ENCODE measurements at places on chromosomes 6 and 20.

- peak; percentile 26 for DNase-seq
These were observed 123.2 kb downstream of the GPX5 start for GRCh38 chr6:28648878-28649375.

- DNase-seq: no peak
These were observed 228.7 kb upstream of the RREB1 start for GRCh38 chr6:6878887-6879585.

DNA sequence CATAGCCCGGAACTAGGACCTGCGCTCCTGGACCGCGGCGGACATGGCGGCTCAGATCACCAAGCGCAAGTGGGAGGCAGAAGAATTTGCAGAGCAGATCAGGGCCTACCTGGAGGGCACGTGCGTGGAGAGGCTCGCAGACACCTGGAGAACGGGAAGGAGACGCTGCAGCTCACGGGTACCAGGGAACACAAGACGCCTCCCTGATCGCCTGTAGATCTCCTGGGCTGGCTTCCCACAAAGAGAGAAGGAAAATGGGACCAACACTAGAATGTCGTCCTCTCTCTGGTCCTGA lies 15.1 kb upstream of the HLA-A start:
- DNase-seq: no peak

DNA sequence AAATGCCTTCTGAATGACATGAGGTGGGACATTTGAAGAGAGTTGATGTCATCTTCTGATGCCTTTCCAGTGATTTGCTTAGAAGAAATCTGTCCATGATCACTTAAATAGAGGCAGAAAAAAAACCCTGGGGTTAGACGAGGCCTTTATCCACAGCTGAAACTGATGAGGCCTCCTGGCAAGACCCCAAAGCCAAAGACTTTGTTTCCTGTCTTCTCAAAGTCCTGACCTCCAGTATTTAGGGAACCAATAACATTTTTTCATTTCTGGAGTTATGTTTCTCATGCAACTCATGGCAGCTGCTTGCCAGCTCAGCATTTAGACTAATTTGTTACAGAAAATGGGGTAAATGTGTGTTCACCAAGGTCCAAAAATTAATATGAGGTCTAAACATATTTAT lies 248.0 kb upstream of the PRDM1 start:
- DNase-seq: no peak

- DNase-seq: no peak
These were observed 163.5 kb upstream of the TOP1 start for GRCh38 chr20:40865095-40865494.

DNA sequence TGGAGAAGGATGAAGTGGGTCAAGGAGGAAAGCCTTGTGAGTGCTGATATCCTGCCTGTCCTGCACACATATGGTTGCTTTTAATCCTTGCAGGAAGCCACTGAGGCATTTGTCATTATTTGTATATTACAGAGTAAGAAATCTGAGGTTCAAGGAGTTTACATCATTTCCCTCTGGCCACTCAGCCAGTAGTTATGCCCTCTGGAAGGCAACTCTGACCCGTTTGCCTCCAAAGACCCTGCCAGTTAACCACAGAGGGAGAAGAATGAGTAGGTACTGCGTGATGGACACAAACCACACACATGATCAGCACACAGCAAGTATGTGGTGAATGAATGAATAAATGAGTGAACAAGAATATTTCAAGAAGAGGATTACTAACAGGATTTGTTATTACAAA lies 7.9 kb upstream of the FAM210B start:
- DNase-seq: no peak

- no peak for DNase-seq
These were observed 434.4 kb downstream of the HAO1 start for GRCh38 chr20:7505835-7506221.

DNA sequence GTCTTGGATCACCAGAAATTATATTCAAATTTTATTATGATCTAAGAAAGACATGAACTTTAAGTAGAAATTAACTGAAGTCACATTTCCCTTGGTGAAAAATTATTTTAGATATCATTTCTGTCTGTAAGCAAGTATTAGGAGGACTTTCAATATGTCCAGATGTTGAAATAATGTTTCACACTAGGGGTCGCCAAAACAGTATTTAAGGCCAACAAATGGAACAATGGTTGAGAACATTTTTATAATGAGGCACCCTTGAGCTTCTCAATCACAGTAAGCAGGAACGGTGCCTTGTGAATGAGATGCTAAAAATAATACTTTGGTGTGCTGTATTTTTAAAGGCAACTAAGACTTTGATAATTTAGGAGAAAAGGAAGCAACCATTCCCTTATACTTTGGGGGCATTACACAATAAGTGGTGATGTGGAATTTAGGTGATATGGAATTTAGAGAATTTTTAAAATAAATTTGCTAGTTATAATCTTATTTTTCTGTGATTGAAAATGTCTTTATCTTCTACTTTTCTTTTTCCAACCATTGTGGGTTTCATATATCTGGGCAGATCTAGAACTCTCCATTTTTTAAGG lies 9.6 kb upstream of the SF3B5 start:
- DNase-seq: peak; percentile 51

DNA sequence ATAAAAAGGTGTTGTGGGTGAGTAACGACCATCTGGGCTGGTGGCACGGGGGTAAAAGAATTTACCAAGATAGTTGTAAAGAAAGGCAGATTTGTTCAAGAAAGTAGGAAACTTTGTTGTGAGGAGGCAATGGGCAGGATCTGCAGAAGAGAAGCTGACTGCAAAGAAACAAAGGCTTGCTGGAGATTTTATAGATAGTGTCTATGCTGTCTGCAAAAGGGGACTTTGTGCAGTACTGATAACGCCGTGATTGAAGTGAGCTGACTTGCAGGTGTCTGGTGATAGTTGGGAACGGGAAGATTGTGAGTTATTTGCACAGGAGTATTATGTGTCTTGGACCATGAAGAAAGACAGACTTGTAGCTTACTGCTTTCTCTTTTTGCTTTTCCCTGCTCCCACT lies 36.8 kb upstream of the GSTA3 start:
- DNase-seq: no peak

DNA sequence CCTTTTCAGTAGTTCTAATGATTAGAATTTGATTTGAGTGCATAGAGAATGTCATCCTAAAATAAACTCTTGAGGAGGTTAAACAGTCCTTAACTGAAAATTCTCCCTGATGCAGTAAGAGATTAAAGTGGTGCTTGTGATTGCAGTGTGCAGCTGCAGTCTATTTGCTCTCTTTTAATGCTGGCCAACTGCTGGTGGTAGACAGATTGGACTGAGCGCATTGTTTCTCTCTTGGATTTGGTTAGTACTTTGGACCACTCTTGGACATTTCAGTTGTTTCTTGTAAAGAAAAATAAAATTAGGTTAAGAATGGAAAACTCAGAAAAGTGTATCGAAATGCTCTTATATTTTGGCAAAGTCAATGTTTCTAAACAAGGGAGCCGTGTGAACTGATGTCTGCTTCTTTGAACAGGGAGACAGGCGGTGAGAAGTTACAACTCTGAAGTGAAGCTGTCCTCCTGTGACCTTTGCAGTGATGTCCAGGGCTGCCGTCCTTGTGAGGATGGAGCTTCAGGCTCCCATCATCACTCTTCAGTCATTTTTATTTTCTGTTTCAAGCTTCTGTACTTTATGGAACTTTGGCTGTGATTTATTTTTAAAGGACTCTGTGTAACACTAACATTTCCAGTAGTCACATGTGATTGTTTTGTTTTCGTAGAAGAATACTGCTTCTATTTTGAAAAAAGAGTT lies 127.2 kb downstream of the CD109 start:
- DNase-seq: no peak

DNA sequence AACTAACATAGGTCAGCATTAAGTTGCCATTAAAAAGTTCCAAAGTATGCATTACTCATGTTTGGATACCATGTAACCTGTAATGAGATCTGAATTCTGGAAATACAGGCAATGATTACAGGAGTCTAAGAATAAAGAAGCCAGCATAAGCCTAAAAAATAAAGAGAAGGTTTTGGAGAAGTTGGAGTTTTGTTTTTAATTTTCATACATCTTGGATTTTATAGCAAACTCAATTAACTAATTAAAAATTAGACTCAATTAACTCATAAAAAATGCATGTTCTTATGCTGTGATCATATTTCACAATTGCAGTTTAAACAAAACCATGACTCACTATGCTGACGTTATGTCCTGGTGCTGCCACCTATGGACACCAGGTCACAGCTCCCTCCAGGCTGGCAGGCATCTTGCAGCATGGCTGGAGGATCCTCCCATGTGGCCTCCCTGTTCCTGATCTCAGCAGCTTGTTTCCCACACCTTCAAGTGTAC lies 648.8 kb upstream of the AGPAT4 start:
- peak; percentile 47 for DNase-seq

DNA sequence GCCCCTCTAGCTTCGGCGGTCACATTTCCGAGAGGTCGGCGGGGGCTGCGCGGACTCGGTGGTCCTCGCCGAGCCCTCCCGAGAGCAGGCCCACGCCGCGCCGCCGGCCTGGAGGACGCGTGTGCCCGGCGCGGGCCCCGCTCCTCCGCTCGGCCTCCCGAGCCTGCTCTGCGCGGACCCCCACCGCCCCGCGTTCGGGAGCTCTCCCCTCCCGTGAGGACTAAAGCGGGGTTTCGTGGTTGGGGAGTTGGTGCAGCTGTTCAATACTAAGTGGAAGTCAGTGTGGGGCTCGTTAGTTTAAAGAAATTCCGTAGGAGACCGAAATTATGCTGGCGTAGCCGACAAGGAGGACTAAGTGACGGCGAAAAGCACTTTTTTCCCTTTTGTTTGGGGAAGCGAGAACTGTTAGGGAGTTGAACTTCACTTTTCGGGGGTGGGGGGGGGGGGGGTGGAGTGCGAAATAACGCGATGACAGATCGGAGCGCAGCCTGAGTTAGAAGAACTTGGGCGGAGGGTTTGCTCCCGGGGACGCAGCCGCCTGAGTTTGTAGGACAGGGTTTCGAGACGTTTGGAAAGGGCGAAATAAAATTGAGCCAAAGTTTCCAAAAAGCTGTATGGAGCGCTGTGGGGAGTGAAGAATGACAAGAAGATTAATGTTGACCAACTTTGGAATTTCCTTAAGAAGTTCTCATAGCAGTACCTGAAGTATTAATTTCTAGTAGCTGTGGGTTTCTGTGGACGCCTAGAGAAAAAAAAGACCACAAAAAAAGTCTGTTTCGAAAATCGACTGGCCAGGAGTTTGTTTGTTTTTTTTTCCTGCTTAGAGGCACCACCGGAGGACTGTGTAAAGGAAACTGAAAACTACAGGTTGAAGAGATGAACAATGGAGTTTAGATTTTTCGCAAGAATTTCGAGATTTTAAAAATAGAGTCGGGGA lies 1.4 kb downstream of the QKI start:
- peak; percentile 54 for DNase-seq

DNA sequence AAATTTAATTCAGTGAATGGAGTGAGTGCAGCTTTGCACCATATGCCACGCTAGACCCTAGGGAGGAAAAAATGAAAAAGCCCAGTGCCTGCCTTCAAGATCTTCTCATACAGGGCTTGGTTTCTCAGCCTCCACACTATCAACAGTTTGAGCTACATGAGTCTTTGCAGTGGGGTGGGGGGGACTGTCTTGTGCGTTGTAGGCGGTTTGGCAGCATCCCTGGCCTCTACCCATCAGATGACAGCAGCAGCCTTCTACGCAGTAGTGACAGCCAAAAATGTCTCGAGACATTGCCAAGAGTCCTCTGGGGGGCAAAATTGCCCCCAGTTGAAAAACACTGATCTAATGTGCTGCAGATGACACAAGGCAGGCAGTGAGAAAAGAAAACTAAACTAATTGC lies 6.2 kb downstream of the CDH22 start:
- no peak for DNase-seq

DNA sequence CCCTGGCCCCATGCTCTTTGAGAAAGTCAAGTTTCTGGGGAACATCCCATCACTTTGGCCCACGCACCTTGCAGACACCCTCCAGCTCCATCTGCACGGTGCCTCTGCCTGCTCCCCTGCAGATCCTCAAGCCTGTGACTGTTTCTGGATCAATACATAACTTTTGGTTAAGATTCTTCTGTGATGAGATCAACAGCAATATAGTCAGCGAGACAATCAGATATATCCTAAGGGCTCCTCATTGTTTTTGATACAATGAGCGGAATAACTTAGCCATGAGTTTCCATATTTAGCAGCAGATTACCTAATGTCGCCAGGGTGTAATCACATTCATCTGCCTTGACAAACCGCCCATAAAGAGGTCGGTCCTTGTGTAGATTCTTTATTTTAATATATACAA lies 109.3 kb upstream of the MTHFD1L start:
- peak; percentile 64 for DNase-seq

GRCh38 chr20:38008233-38008944 lies 24.9 kb downstream of the TTI1 start:
- DNase-seq: no peak

Measured in HAP-1 (cell line).